ENCODE measurements at places on chromosomes 1 and 21.
A peak's percentile ranks its signal among the peaks of the same experiment; 100 is the strongest.

GRCh38 chr1:37174341-37174740, 140.0 kb upstream of the GRIK3 start:
- no peak for DNase-seq

DNA sequence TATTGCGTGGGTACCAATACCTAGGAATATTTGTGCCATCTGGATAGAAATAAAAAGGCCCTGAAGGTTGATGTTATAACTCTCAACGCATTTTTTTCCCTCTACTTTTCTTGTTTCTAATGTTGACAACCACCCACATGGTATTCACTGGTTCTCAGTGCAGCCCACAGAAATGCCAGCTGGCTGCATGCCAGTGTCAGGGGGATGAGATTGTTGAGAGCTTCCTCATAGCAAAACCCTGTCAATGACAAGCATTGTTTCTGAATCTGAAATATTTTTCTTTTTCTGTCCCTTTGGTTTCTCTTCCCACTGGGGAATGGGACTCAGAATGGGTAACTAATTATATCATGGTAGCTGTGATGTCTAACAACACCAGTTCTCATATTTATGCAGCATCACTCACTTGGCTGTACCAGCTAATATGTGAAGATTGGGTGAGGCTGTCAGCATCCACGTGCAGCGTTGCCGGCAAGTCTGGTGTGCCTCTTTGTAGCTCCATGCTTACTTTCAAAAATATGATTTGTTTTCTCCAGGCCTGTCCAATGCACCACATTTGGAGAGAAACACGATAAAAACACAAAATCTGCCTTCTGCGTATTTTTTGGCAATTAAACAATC, 284.6 kb downstream of the PTBP2 start:
- peak; percentile 41 for DNase-seq

- no peak for DNase-seq
These were observed 10.2 kb upstream of the BECN2 start for GRCh38 chr1:241947354-241947753.

DNA sequence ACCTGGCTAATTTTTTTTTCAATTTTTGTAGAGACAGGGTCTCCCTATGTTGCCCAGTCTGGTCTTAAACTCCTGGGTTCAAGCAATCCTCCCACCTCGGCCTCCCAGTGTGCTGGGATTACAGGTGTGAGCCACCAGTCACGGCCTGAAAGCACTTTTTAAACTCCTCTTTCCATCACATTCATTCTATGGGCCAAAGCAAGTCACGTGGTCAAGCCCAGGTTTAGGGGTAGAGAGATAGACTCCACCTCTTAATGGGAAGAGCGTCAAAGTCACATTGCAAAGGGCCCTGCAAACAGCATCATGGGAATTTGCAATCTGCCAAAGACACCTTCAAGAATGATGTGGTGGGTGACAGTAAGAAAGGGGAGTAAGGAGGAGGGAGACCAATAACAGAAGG, 7.1 kb downstream of the ATP1A4 start:
- no peak for DNase-seq

DNA sequence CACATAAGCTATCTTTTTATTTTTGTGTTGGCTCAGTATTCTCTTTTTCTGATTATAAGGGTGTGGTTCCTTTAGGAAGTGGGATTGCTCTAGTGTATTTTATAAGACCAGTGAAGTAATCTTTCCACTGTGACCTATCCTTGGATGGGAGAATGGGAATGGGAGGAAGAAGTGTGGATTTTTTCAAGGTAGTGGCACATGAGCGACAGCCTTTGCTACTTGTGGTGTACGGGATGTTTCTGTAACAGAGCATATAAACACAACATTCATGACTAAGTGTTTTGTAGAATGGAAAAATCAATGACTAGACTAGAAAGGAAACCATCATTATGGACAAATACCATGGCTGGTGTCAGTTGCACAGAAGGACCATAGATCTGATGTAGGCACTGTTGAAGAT, 209.6 kb downstream of the GIPC2 start:
- DNase-seq, result no peak

DNA sequence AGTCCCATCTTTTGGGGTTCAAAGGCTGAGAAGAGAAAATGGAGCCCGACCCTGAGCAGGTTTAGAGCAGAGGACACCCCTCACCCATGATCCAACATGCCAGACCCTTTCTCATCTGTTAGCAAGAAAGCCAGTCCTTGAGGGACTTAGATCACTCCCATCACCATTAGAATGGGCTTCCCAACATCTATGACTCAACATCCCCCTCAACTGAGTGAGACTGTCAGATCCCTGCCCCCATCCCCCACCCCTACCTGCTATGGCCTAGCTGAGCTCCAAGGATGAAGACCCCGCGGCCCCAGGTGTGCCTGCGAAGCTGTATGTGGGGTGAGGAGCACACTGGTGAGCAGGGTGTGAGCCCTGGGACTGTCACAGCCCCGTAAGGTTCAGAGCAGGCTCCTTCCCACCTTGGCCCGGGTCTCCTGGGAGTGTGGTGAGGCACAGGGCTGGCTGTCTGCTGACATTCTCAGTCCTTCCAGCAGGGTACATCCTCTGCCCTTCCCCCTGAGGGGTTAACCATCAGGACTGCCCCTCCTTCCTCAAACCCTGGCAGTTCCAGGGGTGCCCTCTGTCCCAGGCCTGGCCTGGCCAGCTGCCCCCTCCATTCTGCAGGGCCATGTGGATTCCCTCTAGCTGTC, 21.4 kb upstream of the BLACAT1 start:
- no peak for DNase-seq

- DNase-seq, result no peak
These were observed 1.1 kb upstream of the LCK start for GRCh38 chr1:32249831-32250525.

DNA sequence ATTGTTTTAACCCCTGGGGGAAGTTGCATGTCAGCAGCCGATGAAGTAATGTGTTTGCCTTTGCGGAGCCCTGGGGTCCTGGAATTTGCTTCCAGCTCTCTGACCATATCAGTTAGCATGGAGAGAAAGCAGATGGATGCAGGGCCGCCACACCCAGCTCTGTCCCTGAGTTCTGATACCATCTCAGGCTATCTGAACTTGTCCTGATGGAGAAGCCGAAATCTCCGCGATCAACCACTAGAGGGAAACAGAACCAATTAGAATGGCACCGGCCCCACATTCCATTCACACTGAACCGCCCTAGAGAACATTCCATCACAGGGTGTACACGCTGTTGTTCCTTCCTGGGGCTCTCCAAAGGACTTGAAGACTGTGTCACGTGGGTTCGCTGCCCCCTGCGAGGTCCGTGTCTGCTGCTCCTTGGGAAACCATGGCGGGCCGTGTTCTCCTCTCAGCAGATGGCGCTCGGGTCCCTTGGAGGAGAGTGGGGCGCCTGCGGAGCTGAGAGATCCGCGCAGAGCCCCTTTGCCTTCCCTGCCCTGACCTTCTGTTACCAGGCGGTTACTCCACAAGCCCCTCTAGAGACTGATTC, 75.4 kb downstream of the ABCA4 start:
- DNase-seq, result peak; percentile 85

DNA sequence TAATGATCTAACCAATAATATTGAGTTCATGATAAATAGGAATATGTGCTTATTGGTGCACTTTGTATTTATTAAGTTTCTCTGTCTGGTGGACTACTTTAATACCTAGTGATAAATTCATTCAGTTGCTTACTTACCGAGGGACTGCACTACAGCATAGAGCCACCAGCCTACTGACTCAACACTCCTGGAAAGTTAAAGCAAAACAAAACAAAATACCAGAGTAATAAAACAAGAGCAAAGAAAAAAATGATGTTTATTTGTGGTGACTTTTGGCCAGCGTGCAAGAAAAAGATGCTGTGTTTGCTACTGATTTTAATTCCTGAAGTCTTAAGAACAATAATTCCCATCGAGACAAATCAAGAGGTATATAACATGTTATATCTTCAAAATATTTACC, 586.3 kb downstream of the PLA2G4A start:
- DNase-seq, result no peak

DNA sequence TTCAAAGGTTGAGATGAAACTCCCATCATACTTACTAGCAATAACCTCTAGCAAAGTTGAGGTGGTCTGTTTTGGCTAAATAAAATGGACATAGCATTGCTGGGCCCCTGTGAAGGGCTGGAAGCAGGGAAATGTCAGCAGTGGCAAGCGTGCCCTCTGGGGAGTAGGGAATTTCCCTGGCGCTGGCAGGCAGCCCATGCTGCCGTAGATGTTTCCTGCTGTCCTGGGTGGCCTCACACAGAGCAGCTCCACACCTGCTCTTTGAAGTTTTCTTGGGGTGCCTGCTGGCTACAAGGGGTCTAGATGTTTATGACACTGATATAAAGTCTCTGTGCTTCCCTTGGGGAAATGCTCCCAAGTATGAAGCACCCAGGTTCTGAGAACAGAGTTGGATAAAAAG, 30.2 kb downstream of the ADARB1 start:
- no peak for DNase-seq

DNA sequence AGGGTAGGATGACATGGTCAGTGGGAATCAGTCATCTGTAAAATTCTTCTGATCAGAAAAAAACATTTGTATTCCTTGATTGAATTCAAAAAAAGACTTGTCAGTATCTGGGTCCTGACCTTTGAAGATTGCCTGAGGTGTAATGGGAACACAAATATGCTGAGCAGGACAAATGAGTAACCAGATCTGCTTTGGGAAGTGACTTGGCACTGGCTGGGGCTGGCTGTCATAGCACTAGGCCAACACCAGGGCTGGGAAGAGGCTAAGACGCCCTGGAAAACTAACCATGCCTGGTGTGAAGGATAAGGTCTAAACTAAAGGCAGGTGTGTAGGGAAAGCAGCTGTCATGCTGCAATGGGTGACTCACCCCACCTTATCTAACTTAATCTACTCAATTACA, 452.9 kb upstream of the BEND5 start:
- DNase-seq, result no peak

DNA sequence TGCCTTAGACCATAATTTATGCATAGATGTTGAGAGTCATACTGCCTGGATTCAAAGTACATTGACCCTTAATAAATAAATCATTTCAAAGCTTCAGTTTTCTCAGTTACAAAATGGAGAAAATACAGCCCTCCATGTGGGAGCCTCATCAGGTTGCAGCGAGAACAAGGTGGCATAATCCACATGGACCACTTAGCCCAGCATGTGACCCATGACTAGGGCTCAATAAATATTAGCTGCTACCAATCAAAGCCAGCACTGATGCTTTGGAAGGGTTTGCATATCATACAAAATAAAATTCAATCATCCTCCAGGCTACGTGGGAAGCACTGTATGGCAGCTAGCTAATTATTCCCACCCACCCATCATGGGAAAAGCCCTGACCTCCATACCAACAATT, 33.5 kb upstream of the RGS7 start:
- DNase-seq, result no peak

GRCh38 chr1:33364565-33364918, 43.6 kb upstream of the A3GALT2 start:
- DNase-seq, result no peak

- no peak for DNase-seq
These were observed 262.9 kb upstream of the PROX1 start for GRCh38 chr1:213724640-213725536.

GRCh38 chr21:35015435-35016024, 33.6 kb downstream of the RUNX1 start:
- no peak for DNase-seq

- peak; percentile 62 for DNase-seq
These were observed 24.4 kb downstream of the ZBTB17 start for GRCh38 chr1:15951341-15952153.

DNA sequence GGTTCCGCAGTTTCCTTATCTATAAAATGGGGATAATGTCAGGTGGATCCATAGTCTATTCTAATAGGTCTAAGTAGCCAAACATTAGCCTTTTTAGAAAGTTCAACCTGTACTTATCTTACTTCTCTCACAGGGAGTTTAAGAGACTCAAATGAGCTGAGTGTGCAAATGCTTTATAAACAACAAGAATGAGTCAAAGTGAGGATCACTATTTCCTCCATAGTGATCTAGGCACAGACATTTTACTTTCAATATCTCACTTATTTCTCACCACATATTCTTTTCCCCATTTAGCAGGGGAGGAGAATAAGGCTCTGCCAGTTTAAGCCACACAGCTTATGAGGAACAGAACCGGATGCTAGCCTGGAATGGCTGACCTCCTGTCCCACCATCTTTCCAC, 92.1 kb upstream of the LMO4 start:
- DNase-seq, result no peak

DNA sequence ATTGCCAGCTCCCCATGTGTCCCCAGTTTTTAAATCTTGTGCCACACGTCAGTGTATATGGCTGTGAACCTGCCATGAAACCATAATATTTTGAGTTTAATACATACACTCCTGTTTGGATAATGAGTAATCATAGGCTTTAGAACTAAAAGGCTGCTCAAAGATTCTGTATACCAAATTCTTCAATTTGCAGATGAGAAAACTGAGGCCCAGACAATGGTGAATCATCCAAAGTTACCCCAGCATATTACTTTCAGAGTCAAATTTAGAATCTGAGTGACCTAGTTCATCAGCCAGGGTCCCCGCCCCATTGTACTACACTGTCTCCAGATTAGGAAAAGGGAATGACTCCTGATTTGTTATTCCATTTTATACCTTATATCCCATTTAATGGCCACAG, 224.6 kb downstream of the FGGY start:
- no peak for DNase-seq

DNA sequence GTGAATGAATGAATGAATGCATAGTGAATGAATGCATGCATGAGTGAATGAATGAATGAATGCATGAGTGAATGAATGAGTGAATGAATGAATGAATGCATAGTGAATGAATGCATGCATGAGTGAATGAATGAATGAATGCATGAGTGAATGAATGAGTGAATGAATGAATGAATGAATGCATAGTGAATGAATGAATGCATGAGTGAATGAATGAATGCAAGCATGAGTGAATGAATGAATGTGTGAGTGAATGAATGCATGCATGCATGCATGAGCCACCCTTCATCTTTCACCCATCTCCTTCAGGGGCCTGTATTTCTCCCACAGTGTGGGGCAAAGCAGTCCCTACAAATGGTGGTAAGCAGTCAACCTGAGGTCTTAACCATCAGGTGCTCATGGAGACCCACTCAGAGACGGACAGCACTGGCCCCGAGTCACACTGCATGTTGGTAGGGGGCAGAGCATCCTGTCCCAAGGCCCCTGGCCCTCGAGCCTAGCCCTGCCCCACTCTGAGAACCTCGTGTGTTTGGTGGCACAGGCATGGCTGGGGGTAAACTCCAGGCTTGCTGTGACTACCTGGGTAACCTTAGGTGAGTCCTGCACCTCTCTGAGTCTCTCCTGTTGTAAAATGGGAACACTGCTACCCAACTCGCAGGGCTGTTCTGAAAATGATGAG, 28.0 kb upstream of the PAX7 start:
- no peak for DNase-seq

DNA sequence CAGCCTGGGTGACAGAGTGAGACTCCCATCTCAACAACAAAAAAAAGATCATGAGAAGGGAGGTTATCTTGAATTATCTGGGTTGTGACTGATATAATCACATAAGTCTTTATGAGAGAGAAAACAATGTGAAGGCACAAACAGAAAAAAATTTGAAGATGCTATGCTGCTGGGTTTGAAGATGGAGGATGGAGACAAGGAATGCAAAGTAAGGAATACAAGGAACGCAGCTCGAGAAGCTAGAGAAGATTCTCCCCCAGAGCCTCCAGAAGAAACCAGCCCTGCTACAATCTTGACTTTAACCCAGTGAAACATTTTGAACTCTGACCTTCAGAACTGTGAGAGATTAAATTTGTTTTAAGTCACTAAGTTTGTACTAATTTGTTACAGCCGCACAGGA, 15.1 kb downstream of the EVI5 start:
- no peak for DNase-seq

GRCh38 chr1:67142931-67143330, 8.2 kb upstream of the C1orf141 start:
- no peak for DNase-seq

GRCh38 chr1:210496063-210496462, 167.4 kb downstream of the HHAT start:
- peak; percentile 49 for DNase-seq

- no peak for DNase-seq
These were observed 102.2 kb downstream of the TSEN15 start for GRCh38 chr1:184153731-184154130.
